ENCODE measurements at places on chromosomes 7 and 10.

GRCh38 chr10:85611746-85612377 is 754.7 kb downstream of the GRID1 start:
- DNase-seq, result no peak

GRCh38 chr7:47132471-47132870 is 449.4 kb downstream of the TNS3 start:
- DNase-seq, result no peak

- DNase-seq, result no peak
Observed at GRCh38 chr10:8042721-8043568, 11.5 kb upstream of the GATA3 start.

GRCh38 chr10:15869935-15870334 is 9.6 kb upstream of the MINDY3 start:
- DNase-seq, result no peak

- no peak for DNase-seq
Observed at GRCh38 chr7:94179466-94179865, 175.3 kb upstream of the BET1 start.

DNA sequence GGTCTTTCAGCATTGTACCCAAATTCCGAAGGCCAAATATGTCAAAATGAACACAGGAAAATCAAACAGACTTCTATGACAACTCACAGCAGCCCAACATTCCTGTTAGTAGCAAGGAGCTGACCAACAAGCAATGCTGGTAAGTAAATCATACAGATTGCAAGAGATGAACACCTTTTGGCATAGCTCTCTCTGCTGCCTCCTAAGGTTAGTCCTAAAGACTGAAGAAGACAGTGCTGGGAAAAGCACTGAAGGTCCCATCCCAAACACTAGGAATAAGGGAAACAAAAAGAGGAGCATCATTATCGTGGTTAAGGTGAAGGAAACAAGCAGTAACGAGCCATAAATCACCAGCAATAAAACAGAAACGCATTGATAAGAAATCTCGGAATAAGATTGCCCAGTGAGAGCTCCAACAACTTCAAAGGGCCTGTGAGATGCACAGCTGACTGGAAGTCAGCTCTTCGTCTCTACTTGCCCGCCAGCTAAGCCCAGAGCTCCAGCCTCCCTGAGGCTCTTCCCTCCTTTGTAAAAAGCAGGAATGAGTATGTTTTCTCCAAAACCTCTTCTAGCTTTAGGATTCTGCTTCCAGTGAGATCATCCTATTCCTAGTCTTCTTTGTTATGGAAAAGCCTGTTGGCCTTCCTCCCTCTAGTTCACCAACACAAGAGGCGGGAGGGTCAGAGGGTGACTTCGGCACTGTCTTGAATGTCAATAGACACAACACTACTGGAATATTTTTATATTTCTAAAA is 15.3 kb downstream of the NUDT5 start:
- DNase-seq, result no peak

GRCh38 chr7:30162133-30162532 is 27.3 kb downstream of the MTURN start:
- DNase-seq, result no peak

DNA sequence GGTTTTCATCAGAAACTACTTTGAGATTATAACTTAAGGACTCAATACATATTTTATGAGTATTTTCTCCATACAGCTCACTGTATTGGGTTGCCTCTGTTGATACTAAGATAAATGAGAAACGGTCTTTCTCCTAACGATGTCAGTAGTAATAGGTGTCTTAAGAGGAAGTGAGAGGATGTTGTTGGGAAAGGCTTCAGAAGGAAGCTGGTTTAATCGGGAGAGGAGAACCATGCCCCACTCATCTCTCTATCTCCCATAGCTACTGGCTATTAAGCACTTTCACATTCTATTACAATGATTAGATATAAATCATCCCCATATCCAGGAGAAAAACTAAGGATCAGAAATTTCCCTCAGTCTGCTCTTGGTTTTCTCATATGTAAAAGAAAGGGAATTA is 2.0 kb downstream of the CLEC5A start:
- no peak for DNase-seq

- no peak for DNase-seq
Observed at GRCh38 chr7:30280631-30281030, 3.8 kb upstream of the ZNRF2 start.

- no peak for DNase-seq
Observed at GRCh38 chr10:49187950-49188761, at the start of gene TMEM273. Gene TMEM273 (minus strand): TSS chr10:49188391. CDS start chr10:49188336, 55 bp downstream.

DNA sequence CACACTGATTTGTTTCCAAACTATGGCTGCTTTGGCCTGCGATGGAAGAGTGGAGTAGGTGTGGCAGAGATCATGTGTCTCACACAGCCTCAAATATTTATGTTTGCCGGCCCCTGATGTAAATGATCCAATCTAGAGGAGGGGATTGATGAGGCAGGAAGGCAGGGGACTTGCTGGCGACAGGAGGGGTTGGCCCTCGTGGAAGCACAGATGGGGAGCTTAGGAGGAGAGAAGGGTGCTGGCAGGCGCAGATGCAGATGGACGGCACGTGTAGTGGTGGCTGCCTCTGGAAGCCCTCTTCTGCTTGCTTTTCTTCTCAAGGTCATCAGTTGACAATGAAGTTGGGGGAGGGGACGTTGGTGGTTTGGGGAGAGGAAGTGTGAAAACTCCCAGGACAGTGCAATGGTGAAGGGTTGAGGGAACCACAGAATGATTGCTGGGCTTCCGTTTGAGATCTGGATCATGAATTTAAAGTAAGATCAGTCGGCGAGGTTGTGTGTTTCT is 15.4 kb downstream of the COL13A1 start:
- no peak for DNase-seq

Data from activated gamma-delta T cell treated with anti-CD3 and anti-CD28 coated beads, Interleukin-2, amount 50 U/mL, for 16 hours (primary cell).